CD4-positive, CD25-positive, alpha-beta regulatory T cell (primary cell): ENCODE measurements at places on chromosomes 4 and X.
A peak's percentile ranks its signal among the peaks of the same experiment; 100 is the strongest.

DNA sequence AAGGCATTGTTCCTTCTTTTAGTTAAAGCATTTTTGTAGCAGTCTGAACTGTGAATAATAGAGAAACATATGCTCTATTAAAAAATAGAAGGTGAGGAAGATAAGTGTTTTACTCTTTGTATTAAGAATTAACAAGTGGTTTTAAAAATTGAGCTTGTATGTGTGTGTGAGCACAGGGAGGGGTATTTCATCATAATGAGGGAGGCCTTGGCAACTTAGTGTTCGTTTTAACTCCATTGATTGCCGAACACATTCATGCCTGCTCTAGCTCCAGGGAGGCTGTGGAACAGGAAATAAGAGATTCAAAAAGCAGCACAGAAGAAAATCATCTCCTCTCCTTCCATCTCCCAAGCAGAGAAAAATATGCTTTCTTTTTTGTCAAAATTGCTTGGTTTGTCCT, 14.8 kb downstream of the SHROOM3 start:
- DNase-seq = no peak

- DNase-seq = no peak
Observed at GRCh38 chr4:73742490-73743160, 2.3 kb downstream of the CXCL8 start.

GRCh38 chr4:138535316-138535715, 293.2 kb upstream of the SLC7A11 start:
- DNase-seq = no peak

GRCh38 chr4:74547042-74547441, 102.1 kb downstream of the AREG start:
- no peak for DNase-seq

DNA sequence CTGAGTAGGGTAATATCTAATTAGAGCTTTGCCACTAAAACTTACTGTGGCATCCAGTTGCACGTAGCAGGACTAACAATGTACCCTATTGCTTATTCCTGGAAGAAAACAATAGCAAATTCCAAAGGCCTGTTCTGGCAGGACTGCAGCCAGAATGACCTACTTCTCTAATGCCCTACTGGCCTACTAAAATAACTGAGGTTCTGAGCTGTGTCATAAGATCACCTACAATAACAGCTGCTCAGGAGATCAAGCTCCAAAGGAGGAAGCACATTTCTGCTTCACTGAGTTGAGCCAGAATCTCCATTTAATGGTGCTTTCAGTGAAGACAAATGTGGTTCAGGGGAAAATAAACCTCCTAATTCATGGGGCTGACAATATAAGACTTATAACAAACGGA, 42.2 kb upstream of the CXCL8 start:
- no peak for DNase-seq

- DNase-seq = no peak
Observed at GRCh38 chr4:128163177-128164117, 102.3 kb downstream of the LARP1B start.

- no peak for DNase-seq
Observed at GRCh38 chr4:104915373-104915772, 231.3 kb upstream of the TET2 start.

DNA sequence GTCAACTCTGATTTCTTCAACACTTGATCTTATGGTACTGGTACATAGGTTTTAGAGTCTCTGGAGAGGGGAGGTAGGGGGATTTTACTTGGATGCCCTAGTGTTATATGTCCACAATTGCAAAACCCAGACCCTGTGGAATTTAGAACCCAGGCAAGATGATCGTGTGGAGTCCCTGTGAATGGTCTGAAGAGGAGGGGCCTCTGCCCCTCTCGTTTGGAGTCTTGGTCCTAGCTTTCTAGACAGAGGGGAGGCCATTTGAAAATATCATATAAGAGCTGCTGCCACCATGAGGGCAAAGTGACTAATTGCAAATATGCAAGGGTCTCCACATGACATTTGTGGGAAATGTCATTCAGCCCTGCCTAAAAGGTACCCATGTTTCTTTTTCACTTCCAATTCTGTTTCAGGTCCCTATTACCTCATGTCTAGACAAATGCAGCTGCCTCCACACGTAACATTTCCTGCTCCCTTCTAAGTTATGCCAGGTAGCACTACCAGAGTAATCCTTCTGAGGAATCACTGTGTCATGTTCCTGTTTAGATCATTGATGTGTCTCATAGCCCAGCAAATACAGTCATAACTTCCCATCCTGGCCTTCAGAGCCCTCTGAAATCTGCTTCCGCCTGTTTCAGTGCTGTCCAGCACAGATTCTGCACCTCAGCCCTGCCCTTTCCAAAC, 126.8 kb downstream of the KLHL8 start:
- DNase-seq = peak; percentile 62

- no peak for DNase-seq
Observed at GRCh38 chr4:108458681-108459080, 161.7 kb upstream of the RPL34 start.

GRCh38 chrX:19866626-19867410, 20.6 kb downstream of the SH3KBP1 start:
- no peak for DNase-seq
